ENCODE measurements at places on chromosomes 2 and 18. TPM values are rescaled to one million over a fixed set of nuclear protein-coding genes. Genes with fewer than 3 reads are reported as not detected.
A peak's percentile ranks its signal among the peaks of the same experiment; 100 is the strongest.

DNA sequence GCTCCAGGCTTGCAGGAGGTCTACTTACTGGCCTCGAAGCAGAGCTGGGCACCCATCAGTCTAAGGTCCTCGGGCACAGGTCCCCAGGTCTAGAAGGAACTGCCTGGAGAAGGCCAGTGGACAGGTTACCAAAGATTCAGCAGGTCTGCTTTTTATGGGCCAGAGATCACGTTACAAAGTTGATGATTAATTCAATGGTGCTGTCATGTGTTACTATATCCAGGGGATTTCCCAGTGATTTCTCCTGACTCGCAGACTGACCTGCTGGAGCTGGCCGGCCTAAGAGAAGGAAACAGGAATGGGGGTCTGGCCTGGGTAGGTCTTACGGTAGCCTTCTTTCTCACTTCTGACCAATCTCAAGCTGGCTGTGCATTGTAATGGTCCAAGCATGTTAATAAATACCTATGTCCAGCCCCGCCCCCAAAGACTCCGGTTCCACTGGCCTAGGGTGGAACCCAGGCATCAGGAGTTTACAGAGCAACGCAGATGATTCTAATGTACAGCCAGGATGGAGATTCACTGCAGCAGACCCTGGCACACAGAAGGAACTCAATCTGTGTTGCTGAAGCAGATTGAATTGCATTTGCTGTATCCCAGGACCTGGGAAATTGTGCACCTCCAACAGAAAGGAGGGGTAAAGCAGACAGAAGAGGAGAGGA, at the start of gene NEURL3:
NEURL3 (minus strand) TSS at position 127 of the 659 bp plus-strand sequence; CDS start at position 56, 71 bp downstream.
- peaks cover 38% of the 10 kb centered on the region for H3K4me1 ChIP-seq
- H3K27me3 ChIP-seq: peaks cover 20% of the 10 kb centered on the region
- H3K36me3 ChIP-seq: no peaks in the 10 kb centered on the region

Gene KLHL29
- 6.8 TPM for total RNA-seq

GRCh38 chr2:138720035-138720838, 60.0 kb downstream of the NXPH2 start:
- H3K27ac ChIP-seq: no peak overlapping the region
- no peak overlapping the region for H3K4me3 ChIP-seq
- no peaks in the 10 kb centered on the region for H3K27me3 ChIP-seq
- H3K36me3 ChIP-seq: no peaks in the 10 kb centered on the region
- DNase-seq: no peak

Gene UGT1A10
- not detected for total RNA-seq

Gene APOB
- 0.38 TPM for total RNA-seq

Gene REG1B
- 0.52 TPM for total RNA-seq

Gene PLCL1
- 25.4 TPM for total RNA-seq

DNA sequence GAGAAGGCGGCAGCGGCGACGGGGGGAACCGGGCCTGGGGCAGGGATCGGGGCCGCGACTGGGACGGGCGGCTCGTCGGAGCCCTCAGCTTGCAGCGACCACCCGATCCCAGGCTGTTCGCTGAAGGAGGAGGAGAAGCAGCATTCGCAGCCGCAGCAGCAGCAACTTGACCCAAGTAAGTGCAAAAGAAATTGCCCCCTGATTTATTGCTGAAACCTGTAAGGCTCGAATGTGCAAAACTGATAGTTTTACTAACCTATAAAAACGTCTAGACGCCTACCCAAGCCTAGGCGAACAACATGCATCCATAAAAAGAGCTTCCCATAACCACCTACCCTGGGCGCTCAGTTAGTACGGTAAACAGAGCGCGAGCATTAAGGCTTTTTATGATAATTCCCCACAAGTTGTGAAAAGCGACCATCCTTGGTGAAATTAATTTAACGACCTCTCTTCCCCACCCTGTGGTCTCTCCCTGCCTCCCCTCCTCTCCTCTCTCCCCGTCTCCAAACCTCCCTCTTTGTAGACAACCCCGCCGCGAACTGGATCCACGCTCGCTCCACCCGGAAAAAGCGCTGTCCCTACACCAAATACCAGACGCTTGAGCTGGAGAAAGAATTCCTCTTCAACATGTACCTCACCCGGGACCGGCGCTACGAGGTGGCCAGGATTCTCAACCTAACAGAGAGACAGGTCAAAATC, 1.0 kb downstream of the HOXD9 start:
- DNase-seq: no peak
- peaks cover 16% of the 10 kb centered on the region for H3K4me1 ChIP-seq
- H3K27ac ChIP-seq: peak overlapping the region; percentile 87

DNA sequence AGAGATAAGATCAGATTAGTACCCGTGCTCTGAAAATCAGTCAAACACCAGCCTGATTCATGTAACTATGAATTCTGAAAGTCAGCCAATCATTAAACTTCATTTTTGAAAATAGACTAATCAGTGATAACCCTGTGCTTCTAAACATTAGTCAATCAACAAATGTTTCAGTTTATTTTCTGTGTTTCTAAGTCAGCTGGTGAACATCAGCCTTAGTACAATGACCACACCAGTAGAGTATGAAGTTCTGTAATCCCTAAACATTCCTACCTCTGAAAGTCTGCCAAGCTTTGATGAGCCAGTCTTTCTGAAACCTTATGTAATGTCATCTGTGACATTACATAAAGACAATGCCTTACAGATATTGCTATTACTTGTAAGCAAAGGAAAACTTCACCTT, 807.4 kb upstream of the CRIM1 start:
- no peak overlapping the region for H3K27ac ChIP-seq
- H3K4me3 ChIP-seq: no peak overlapping the region
- H3K36me3 ChIP-seq: no peaks in the 10 kb centered on the region
- no peaks in the 10 kb centered on the region for H3K27me3 ChIP-seq

Gene CNDP1
- total RNA-seq: not detected

GRCh38 chr2:46564811-46565241, 85.5 kb downstream of the TMEM247 start:
- no peaks in the 10 kb centered on the region for H3K36me3 ChIP-seq
- peaks cover 96% of the 10 kb centered on the region for H3K4me1 ChIP-seq
- no peak overlapping the region for H3K4me3 ChIP-seq
- no peak for DNase-seq
- H3K27ac ChIP-seq: peak overlapping the region; percentile 27
- H3K27me3 ChIP-seq: no peaks in the 10 kb centered on the region

Data from psoas muscle (tissue), 8 donors.